ENCODE measurements at places on chromosomes 7 and 10.

- no peak for DNase-seq
Observed at GRCh38 chr10:108783897-108784296, 1139.4 kb downstream of the XPNPEP1 start.

GRCh38 chr10:34656661-34657060 is 158.4 kb downstream of the PARD3 start:
- no peak for DNase-seq

DNA sequence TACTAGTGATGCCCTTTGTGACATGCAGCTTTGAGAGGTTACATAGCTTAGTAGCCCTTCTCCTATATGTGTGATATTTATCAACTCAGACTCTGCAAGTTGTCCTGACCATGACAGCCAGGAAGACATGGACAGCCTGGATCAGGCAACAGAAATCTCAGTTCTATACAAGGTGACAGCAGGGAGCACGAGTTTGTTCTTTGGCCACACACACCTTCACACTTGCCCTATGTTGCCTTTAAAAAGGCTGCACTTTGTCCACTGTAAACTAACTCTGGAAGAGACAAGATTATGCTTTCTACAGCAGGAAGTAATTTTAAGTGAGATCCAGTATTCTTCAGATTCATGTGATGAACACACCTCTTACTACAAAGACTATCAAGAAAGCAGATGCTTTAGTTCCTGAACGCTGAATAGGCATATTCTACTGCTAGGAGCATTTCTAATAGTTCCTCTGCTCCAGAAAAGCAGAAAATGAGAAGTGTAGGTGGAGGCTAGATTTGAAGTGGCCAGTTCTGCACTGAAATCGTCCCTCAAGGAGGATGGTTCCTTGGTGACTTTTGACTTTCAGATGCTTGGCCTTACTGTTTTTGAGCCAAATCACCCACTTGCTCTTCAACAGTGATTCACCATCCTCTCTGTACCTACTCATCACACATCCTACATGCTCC is 239.2 kb downstream of the COBL start:
- no peak for DNase-seq

DNA sequence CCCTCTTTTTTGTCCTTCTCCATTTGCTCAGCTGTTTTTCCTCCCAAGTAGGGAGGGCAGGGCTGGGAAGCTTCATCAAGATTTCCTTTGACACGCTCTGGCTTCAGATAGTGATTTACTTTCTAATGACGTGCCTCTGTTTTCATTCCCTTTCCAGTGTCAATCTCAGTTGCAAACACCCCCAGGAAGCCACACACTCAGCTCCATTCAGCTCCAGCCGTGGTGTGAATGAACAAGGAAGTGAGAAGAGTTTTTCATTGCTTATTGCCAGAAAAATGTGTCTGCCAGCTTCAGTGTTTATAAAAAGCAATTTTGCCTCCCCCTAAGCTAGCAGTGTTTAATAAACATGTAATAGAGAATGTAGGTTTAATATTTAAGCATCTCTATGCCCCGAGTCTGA is 108.7 kb upstream of the DPP6 start:
- no peak for DNase-seq

- DNase-seq, result peak; percentile 52
Observed at GRCh38 chr10:95273393-95274312, 17.1 kb downstream of the PDLIM1 start.

- peak; percentile 77 for DNase-seq
Observed at GRCh38 chr10:12707461-12708185, 293.9 kb downstream of the CCDC3 start.

DNA sequence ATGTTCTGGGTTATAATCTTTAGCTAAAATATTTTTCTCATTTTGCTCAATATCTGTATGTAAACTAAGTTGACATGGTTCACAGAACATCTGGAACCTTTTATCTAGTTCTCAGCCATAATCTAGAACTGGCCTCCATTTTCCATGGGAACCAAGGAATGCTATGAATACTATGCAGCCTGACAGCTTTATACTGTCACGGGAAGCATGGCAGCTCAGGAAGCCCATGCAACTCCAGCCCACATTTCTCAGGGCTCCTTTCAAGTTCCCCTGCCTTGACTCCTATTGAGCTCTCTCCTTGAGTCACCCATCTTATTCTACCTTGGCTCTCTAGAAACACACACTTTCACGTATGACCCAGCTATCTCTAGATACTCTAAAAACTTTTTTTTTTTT is 36.6 kb upstream of the PRKAR2B start:
- no peak for DNase-seq

DNA sequence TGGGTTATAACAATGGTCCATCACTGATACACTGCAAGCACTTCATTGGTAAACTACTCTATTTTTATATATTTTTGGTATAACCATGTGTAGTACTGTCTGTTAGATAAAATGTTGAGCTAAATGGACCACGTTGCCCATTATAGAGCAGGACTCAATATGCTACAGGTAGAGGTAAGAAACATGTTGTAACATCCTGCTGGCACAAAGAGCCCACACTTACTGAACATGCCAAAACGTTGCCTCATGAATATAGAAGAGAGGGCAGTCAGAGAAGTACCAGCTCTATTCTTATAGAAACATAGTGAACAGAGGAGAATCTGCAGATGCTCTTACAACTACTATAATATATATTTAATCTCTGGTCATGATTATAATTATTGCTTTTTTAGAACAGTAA is 18.4 kb upstream of the MET start:
- no peak for DNase-seq

DNA sequence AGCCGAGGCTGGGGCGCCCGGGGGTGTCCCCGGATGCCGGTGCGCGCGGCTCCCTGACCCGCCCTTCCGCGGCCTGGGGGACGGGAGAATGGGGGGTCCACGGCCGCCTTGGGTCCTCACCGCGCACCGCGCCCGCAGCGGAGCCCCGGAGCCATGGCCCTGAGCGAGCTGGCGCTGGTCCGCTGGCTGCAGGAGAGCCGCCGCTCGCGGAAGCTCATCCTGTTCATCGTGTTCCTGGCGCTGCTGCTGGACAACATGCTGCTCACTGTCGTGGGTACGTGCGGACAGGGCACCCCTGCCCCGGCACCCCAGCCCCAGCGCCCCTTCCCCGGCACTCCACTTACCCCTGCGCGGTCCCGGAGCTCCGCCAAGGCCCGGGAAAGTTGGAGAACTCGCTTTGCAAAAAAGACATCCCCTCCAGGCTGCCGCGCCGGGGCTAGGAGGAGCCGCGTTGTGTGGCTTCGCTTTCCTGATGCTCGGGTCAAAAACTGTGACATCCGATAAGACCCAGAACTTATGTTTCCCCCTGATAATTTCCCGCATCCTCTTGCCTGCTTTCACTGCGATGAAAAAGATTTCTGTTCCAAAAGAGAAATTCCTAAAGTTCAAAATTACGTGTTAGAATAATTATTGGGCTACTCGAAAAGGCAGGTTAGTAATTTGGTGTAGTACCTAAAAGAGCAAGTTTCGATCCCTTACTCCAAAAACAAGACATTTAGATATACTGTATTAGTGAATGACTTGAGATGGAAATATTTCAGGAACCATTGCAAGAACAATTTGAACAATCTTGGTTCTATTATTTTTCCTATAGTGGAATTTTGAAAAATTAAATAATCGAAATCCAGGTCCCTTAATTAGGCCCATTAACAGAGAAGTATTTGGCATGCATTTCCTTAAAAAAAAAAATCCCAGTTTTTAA is 888 bp downstream of the SLC18A2 start:
- no peak for DNase-seq

GRCh38 chr10:3467052-3467951 is 294.7 kb upstream of the PITRM1 start:
- peak; percentile 100 for DNase-seq

GRCh38 chr10:122853665-122854313 is 8.1 kb upstream of the CUZD1 start:
- no peak for DNase-seq

DNA sequence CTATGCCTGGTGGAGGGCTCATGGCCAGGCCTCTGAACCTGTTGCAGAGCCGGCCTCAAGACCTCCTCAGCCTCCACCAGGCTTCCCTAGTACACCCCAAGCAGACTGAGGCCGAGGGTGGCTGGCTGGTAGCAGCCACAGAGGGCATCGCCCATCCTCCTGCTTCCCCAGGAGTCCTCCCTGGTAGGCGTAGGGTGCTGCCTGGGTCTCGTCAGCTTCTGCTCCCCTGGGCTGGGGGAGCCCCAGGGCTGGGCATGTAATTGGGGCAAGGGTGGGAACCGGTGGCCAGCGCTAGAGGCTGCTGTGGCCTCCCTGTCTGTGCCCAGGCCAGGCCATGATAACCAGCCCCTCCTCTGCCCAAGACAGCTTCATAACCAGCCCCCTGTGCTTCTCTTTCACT is 32.6 kb downstream of the TBATA start:
- no peak for DNase-seq

DNA sequence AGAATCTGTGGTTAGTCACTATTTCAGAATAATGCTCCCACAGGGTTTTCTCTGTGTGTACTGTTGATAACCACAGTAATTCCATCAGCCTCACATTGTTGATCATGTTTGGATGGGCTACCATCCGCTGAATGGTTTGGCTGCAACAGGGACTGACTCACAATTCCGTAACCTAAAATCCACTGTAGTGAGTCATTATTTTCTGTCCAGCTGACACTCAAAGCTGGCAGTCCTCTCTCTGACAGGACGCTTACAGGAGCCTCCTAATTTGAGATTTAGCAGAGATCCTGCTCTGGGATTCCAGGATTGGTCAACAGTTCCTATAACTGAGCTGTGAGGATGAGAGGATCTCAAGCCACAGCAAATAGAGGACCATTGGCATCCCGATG is 32.7 kb downstream of the VWA2 start:
- peak; percentile 95 for DNase-seq

GRCh38 chr7:30556840-30557239 is 37.8 kb upstream of the GARS1 start:
- no peak for DNase-seq

- DNase-seq, result no peak
Observed at GRCh38 chr7:65390588-65390987, 16.9 kb downstream of the ZNF92 start.

GRCh38 chr10:5566614-5567013 is 41.9 kb downstream of the CALML3 start:
- no peak for DNase-seq

- no peak for DNase-seq
Observed at GRCh38 chr10:48659790-48660189, 24.9 kb upstream of the WDFY4 start.

DNA sequence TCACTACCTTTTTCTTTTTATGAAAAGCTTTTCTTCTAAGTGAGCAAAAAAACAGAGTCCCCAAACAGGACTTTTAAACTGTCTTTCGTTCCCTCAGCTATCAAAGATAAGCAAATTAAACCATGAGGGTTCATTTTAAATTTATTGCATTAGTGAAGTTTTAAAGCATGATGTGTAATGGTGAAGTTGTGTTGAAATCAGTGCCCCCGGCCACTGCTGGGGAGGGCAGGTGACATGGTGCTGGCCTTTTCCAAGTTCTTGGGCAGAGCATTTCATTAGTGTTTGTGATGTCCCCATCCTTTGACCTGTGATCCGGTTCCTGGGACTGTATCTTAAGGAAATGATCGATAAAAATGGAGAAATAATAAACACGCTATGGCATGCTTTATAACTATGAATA is 96.0 kb downstream of the EEPD1 start:
- no peak for DNase-seq

DNA sequence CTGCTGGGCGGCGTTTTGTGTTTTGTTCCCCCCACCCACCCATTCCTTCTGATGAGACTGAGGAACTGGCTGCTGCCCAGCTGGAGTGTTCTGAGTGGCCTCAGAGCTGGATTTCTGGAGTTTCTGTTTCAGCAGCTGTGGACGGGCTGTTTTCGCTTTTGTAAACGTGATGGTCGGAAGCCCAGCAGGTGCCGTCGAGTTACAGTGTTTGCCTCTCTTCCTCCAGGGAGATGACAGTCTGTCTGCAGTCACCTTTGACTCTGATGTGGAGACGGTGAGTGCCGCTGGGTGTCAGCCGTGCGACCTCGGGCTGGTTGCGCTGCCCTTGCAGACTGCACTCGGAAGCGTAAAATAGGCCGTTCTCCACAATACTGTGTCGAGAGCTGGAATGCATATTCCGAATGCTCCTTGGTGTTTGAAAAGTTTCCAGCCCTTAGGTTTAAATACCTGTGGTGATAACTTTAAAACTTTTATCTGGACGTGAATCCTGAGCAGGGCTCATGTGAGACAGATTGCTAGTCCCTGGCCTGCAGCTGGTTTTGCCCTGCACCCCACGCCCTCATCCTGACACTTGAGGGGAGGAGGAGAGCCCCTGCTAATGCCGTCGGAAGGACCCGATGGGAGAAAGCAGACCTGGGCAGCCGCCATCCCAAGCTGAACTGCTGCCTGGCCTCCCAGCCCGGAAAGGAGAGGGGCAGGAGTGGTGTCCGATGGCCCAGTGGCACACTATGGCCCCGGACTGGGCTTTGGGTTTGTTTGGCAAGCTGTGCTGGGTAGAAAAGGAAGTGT is 8.3 kb downstream of the IQCE start:
- DNase-seq, result no peak

DNA sequence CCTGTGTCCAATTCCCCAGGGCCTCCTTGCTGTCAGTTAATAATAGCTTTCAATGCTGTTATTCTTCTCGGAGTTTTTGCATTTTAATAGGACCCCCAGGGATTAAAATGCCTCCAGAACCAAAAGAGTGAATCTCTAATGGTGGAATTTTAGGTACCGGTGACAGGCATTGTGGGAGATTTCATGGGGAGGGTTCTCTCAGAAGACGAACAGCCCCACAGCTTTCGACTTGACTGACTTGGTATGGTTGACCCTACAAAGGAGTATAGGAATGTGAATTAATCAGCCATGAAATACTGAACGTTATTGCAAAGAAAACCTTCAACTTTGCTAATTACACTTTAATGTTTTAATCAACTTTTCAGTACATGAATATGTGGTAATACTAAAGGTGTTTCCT is 206.3 kb upstream of the FZD8 start:
- no peak for DNase-seq

- DNase-seq, result peak; percentile 3
Observed at GRCh38 chr7:121126801-121127534, 138.5 kb downstream of the CPED1 start.

DNA sequence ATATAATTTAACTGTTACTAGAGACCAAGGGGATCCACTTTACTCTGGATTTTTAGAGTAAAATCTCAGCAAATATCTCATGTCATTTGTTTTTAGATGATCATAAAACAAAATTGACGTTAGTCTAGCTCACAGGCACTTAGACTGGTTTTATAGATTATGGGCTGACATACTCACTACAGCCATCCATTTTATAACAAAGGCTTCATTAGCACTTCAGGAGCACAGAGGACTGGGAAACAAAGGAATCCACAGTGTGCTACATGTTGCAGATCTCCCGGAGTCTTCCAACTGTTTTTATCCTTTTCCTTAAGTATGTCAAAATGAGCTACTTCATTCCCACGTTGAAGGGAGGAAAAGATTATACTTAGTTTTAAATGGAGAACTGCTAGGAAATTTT is 15.9 kb upstream of the SCRN1 start:
- DNase-seq, result no peak

GRCh38 chr7:152136686-152137085 is 111.2 kb downstream of the GALNT11 start:
- DNase-seq, result no peak

GRCh38 chr7:29328045-29328444 is 133.5 kb downstream of the CHN2 start:
- no peak for DNase-seq
